ENCODE measurements at places on chromosomes 13 and 19. TPM values are rescaled to one million over a fixed set of nuclear protein-coding genes. Genes with fewer than 3 reads are reported as not detected.

GRCh38 chr13:109626386-109627171 is 159.8 kb downstream of the IRS2 start:
- no peak overlapping the region for H3K4me3 ChIP-seq
- no peak overlapping the region for H3K27ac ChIP-seq
- H3K27me3 ChIP-seq = no peaks in the 10 kb centered on the region
- no peak for DNase-seq

DNA sequence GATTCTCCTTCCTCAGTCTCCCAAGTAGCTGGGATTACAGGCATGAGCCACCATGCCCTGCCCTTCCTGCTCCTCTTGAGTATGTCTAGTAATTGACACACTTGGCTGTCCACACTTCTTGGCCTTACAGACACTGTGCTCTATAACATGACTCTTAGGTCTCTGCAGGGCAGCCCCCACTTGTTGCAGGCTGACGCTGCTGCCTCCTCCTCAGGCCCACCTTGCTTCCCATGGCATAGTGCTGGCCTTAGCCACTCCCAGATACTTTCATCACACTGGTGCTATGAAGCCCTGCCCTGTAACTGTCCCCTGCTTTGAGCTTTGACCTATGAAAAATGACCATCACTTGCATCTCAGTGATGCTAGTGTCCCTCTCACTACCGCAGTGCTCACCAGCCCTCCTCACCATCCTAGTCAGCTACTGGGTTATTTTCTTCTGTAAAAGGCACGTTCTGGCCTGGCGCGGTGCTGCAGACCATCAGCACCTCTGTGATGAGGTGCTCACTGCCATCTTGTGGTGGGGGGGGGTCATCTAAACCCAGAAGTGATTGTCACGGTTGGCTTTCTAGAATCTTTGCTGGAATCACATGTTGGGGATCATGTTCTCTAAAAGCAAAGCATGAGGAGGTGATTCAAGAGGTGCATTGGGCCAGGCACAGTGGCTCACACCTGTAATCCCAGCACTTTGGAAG is 9.8 kb downstream of the ERICH4 start:
- H3K4me3 ChIP-seq = no peak overlapping the region
- no peaks in the 10 kb centered on the region for H3K36me3 ChIP-seq
- DNase-seq = no peak
- no peaks in the 10 kb centered on the region for H3K27me3 ChIP-seq
- no peak overlapping the region for H3K27ac ChIP-seq
- H3K4me1 ChIP-seq = peaks cover 22% of the 10 kb centered on the region

DNA sequence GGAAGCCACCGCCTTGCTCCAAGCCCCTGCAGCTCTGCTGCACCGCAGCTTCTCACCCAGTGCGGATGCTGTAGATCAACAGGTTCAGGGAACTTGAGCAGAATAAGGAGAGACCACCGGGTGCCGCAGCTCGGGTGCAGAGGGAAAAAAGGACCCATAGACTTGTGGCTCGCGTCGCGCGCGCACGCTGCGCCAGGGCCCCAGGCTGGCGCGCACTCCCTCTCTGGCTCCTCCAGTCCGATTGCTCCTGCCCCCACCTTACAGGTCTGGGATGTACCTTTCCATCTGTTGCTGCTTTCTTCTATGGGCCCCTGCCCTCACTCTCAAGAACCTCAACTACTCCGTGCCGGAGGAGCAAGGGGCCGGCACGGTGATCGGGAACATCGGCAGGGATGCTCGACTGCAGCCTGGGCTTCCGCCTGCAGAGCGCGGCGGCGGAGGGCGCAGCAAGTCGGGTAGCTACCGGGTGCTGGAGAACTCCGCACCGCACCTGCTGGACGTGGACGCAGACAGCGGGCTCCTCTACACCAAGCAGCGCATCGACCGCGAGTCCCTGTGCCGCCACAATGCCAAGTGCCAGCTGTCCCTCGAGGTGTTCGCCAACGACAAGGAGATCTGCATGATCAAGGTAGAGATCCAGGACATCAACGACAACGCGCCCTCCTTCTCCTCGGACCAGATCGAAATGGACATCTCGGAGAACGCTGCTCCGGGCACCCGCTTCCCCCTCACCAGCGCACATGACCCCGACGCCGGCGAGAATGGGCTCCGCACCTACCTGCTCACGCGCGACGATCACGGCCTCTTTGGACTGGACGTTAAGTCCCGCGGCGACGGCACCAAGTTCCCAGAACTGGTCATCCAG is 964 bp downstream of the PCDH17 start:
- H3K36me3 ChIP-seq = no peaks in the 10 kb centered on the region
- H3K27ac ChIP-seq = no peak overlapping the region
- H3K27me3 ChIP-seq = peaks cover 35% of the 10 kb centered on the region
- H3K4me1 ChIP-seq = peaks cover 34% of the 10 kb centered on the region
- peak overlapping the region; percentile 55 for H3K4me3 ChIP-seq
- DNase-seq = peak; percentile 16

DNA sequence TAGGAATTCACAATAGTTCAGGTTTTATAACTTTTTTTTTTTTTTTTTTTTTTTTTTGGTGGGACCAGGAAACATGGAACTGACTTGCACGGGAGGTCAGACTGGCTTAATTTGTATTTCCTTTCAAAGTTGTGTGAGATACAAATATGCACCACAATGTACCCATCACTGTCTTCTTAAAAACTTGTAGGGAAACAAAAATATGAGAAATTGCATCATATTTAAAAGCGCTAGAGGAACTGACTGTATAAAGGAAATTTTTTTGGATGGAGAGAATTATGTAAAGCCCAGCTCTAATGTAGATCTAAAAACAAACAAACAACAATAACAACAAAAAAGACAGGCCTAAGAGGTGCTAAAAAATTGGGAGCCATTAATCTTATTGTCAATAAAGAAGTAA is 246.5 kb downstream of the DCT start:
- no peaks in the 10 kb centered on the region for H3K27me3 ChIP-seq
- no peak for DNase-seq
- H3K4me1 ChIP-seq = peaks cover 4% of the 10 kb centered on the region

GRCh38 chr19:30802424-30803013 is 430.3 kb downstream of the ZNF536 start:
- H3K36me3 ChIP-seq = no peaks in the 10 kb centered on the region
- no peak for DNase-seq
- no peaks in the 10 kb centered on the region for H3K4me1 ChIP-seq
- no peak overlapping the region for H3K4me3 ChIP-seq
- no peaks in the 10 kb centered on the region for H3K27me3 ChIP-seq

- no peak for DNase-seq
- peak overlapping the region; percentile 59 for H3K27ac ChIP-seq
- H3K27me3 ChIP-seq = no peaks in the 10 kb centered on the region
- H3K4me3 ChIP-seq = no peak overlapping the region
- peaks cover 16% of the 10 kb centered on the region for H3K4me1 ChIP-seq
Observed at GRCh38 chr13:40928980-40929379, 90.1 kb downstream of the ELF1 start.

DNA sequence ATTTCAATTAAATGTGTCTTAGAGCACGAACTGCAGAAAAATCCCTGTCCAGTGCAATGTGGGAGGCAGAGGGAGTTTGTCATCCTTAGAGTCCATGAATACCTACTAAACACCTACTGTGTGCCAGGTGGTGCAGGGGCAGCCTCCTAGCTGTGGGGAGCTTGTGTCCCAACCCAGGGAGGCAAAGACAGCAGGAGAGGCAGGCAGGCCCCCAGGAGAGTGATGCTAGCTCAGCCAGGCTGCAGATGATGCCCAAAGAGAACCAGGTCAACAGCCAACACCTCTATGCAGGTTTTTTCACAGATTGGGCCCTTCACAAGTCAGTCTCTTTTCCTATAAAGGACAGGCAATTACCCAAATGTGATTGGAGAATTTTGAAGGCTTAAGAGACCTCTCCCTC is 108.2 kb upstream of the UQCRFS1 start:
- H3K27me3 ChIP-seq = no peaks in the 10 kb centered on the region
- H3K36me3 ChIP-seq = no peaks in the 10 kb centered on the region
- DNase-seq = no peak
- H3K4me1 ChIP-seq = no peaks in the 10 kb centered on the region
- no peak overlapping the region for H3K4me3 ChIP-seq

DNA sequence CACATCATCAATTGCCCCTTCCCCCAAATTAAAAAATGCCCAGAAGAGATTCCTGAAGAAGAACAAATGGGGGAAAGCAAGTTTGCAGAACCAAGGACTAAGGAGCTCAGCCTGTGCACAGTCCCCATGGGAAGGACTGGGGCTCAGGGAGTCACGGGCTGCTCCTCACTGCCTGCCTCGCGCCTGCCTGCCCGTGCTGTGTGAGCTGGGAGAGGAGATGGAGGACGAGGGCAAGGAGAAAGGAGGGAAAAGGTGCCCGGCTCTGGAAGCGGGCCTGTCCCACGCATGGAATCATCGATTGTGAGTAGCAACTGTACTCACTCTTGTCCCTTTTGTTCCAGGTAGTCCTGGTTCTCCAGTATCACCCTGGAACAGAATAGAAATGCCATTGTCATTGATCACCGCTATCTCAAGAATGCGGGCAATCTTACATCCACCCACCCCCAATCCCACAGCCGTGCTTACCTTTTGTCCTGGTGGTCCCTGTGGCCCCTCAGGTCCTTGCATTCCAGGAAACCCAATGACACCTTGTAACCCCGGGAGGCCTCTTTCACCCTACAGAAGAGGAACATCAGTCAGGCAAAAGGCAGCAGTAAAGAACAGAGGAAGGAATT is 93.4 kb downstream of the COL4A1 start:
- no peaks in the 10 kb centered on the region for H3K36me3 ChIP-seq
- H3K4me3 ChIP-seq = no peak overlapping the region
- no peak for DNase-seq
- no peaks in the 10 kb centered on the region for H3K27me3 ChIP-seq
- no peaks in the 10 kb centered on the region for H3K4me1 ChIP-seq
- H3K27ac ChIP-seq = no peak overlapping the region

DNA sequence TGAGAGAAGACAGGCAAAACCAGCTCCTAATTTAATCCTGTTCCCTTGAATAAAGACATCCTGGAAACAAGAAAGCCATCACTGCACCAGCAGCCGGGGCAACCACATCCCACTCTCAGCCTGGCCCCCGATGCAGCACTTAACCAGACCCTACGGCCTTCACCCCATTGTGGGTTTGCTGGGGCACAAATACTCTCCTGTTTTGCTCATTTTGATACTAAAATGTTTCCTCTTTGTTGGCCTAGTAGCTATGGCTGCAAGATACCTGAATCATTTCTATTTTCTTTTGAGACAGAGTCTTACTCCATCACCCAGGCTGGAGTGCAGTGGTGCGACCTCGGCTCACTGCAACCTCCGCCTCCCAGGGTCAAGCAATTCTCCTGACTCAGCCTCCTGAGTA is 28.4 kb downstream of the ANKRD27 start:
- no peak for DNase-seq
- no peaks in the 10 kb centered on the region for H3K27me3 ChIP-seq
- peaks cover 8% of the 10 kb centered on the region for H3K36me3 ChIP-seq
- H3K4me1 ChIP-seq = no peaks in the 10 kb centered on the region
- no peak overlapping the region for H3K27ac ChIP-seq
- H3K4me3 ChIP-seq = no peak overlapping the region

Gene CASP14
- not detected for polyA plus RNA-seq

Gene IRGC
- not detected for polyA plus RNA-seq

Gene SLC7A9
- 0.94 TPM for polyA plus RNA-seq
